ENCODE measurements at places on chromosomes 11 and 22.

DNA sequence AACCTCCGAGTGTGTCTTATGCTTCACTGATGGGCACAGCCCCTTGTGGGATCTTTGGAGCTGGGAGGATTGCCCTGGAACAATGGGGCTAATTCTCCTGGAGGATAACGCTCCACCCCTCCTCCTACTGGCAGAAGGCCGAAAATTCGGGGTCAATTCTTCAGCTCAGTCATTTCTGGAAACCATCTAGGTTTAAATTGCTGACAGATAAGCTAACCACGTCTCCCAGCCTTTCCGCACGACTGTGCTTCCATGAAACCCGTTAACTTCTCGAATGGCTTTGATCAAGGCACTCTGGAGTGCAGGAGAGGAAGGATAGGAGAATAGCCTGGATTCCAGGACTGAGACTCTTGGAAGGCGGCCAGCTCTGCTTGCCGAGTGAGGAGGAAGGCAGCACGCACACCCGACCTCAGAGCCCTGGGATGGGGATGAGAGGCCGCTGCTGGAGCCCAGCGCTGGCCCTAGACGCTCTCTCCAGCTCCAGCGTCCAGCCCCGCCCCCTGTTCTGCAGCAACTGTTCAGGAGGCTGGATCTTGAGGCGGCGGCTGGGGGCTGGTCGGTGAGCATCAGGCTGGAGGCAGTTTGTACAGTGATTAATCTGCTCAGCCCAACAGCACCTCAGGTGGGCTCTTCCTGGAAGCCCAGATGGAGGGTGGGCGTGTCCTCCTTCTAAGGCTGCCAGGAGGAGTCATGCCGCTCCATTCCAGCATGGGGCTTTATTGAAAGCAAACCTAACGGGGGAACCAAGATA lies 176.7 kb upstream of the NCAM1 start:
- DNase-seq = no peak

- no peak for DNase-seq
These were observed 53.3 kb downstream of the NTM start for GRCh38 chr11:131423688-131424087.

GRCh38 chr11:45530111-45530510 lies 135.3 kb downstream of the CHST1 start:
- DNase-seq = no peak

DNA sequence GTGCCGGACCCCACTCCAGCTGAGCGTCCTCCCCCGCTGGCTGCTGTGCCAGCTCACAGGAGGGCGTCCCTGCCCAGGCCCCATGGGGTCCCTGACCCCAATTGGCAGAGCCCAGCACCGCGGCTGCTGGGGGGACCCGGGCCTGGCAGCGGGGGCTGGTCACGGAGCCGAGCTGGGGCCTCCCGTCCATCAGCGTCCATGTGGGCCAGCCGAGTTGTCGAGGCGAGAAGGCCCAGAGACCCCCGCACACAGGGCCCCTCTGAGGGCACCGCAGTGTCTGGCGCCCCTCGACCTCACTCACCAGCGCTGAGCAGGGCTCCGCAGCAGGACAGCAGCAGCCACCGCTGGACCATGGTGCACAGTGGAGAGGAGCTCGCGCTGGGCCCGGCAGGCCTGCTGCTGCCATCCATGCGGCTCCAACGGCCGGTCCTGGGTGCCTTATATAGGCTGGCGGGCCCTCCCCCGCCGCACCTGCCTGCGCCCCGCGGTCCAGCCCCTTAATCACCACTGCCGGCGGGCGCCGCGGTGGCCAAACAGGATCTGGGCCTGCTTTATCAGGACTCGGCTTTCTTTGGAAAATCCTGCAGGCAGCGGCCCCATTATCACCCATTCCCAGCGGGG lies at the start of gene MUC6:
Gene MUC6 (minus strand): TSS at position 416 of the 621 bp plus-strand sequence. CDS start 63 bp downstream, at position 353.
- no peak for DNase-seq

All from progenitor cell of endocrine pancreas (in vitro differentiated cells).